ENCODE measurements at places on chromosomes 7 and 10.

DNA sequence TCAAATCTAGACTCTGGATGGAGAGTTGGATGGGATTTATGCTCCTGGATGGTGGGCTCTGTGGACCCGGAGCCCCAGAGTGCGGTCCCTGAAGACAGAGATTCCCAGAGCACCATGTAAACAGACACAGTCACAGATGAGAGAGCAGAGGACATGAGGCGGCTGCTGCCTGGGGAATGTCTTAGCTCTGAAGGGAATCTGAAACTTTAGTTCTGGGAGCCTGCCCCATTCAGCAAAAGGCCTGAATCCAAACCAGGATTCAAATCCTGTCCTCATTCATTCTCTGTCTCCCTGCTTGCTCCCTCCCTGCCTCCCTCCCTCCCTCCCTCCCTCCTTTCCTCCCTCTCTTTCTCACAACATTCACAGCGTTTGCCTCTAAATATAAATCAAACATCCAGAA lies 49.5 kb upstream of the CALD1 start:
- no peak for DNase-seq
- no peak overlapping the region for H3K4me3 ChIP-seq
- peaks cover 2% of the 10 kb centered on the region for H3K36me3 ChIP-seq
- H3K4me1 ChIP-seq: peaks cover 14% of the 10 kb centered on the region
- peak overlapping the region; percentile 20 for H3K27ac ChIP-seq

- peaks cover 8% of the 10 kb centered on the region for H3K27me3 ChIP-seq
- no peak overlapping the region for H3K27ac ChIP-seq
- no peak for DNase-seq
- H3K4me1 ChIP-seq: no peaks in the 10 kb centered on the region
- H3K4me3 ChIP-seq: no peak overlapping the region
- no peaks in the 10 kb centered on the region for H3K36me3 ChIP-seq
Measured at GRCh38 chr7:121020249-121020988, 31.9 kb downstream of the CPED1 start.

DNA sequence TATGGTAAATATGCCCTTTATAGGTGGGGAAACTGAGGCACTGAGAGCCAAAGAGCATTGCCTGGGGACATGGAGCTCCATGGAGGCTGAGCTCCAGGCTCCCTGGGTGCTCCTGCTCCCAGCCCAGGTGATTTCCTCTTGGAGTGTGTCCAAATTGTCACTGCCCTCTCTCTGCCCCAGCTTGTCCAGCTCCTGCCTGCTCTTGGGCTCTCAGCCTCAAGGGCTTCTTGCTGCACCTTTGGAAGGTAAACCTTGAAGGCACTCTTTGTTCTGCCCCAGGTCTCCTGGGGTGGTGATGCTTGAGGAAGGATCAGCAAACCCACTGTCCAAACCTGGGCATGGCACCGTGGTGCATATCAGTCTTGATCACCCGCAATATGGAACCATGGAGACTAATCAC lies 166.1 kb downstream of the RPS24 start:
- H3K4me3 ChIP-seq: no peak overlapping the region
- H3K4me1 ChIP-seq: no peaks in the 10 kb centered on the region
- H3K27me3 ChIP-seq: no peaks in the 10 kb centered on the region

- DNase-seq: no peak
- H3K4me1 ChIP-seq: no peaks in the 10 kb centered on the region
- H3K36me3 ChIP-seq: no peaks in the 10 kb centered on the region
- no peak overlapping the region for H3K27ac ChIP-seq
Measured at GRCh38 chr7:18317941-18318340, 177.6 kb upstream of the HDAC9 start.

DNA sequence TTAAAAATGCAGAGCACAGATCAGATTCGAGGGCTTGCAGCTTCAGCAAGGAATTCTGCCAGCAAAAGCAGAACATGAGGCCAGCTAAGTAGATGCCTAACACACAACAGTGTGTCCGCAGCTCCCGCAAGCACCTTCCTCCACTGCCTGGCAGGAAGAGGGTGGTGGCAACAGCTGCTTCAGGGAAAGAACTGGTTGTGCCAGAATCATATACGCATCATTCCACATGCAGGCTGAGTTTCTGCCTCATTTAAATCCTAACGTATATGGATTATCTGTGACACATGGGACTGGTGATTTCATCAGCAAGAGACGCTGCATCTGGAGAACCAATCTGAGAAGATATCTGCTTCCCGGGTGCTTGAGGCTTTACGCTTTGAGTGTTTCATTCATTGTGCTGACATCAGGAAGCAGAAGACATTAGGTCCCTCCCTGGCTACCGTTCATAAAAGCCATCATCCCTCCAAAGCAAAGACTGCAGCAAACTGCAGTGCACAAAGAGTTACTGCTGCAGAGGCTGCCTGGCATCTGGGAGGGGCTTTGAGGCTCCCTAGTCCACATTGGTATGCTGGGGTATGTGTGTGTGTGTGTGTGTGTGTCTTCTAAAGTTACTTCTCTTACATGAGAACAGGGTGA lies 78.8 kb downstream of the FAM13C start:
- no peaks in the 10 kb centered on the region for H3K4me1 ChIP-seq
- H3K27me3 ChIP-seq: no peaks in the 10 kb centered on the region

DNA sequence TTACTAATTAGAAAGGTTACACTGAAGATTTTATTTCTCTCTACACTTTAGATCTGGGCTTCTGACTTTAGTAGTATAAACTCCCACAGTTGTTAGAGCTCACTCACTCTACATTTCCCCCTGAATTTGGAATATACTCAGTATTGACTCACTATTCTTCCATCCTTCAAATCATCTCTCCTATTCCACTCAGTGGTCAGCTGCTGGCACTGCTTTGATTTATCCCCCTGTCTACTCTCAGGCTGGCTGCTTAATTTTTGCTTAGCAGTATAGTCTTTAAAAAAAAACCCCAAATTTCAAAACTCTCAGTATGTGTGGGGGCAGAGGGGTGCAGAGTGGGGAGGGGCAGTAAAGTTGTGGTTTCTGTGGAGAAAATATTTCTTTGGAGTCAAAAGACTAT lies 68.9 kb downstream of the CDK6 start:
- DNase-seq: no peak
- peak overlapping the region; percentile 94 for H3K27ac ChIP-seq
- H3K4me1 ChIP-seq: peaks cover 55% of the 10 kb centered on the region
- peak overlapping the region; percentile 63 for H3K4me3 ChIP-seq
- peaks cover 49% of the 10 kb centered on the region for H3K36me3 ChIP-seq

DNA sequence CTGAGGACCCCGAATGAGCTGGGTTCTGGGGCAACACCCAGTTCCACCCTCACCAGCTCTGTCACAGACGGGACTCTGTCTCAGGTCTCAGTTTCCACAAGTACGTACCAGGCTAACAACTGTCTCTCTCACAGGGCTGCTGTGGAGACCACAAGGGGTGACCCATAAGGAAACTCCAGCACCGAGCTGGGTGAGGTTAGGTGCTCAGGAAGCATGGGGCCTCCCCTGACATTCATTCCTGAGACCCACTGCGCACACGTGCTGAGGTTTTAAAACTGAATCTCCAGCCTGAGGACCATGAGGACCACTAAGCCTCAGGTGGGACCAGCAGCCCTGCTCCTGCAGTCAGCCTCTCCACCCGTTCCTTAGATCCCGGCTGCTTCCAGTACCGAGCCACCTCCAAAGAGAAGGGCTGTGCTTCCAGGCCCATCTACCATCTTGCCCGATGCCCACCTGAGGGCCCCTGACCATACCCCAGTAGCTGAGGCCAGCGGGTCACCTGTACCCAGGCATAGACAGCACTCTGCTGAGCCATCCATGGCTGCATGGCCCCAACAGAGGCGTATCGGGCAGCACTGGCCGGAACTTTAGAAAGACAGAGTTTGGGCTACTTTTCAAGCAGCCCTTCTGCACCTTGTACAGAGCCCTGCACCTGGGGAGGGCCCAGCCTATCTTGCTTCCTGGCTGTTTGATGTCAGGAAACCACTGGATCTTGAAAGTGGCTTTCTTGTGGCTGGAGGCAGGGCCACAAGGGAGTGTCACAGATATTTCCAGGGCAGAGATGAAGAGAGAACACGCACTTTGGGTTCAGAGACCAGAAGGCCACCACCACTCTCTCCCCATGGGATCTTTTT lies 18.7 kb downstream of the HSPA12A start:
- H3K4me3 ChIP-seq: peak overlapping the region; percentile 54
- DNase-seq: peak; percentile 90
- no peak overlapping the region for H3K27ac ChIP-seq
- peaks cover 18% of the 10 kb centered on the region for H3K4me1 ChIP-seq

- no peak overlapping the region for H3K27ac ChIP-seq
- H3K36me3 ChIP-seq: no peaks in the 10 kb centered on the region
- peaks cover 12% of the 10 kb centered on the region for H3K27me3 ChIP-seq
- DNase-seq: no peak
Measured at GRCh38 chr10:3357737-3358136, 185.2 kb upstream of the PITRM1 start.

GRCh38 chr7:10655031-10655430 lies 318.6 kb upstream of the PHF14 start:
- no peak overlapping the region for H3K4me3 ChIP-seq
- peaks cover 4% of the 10 kb centered on the region for H3K27me3 ChIP-seq
- no peaks in the 10 kb centered on the region for H3K4me1 ChIP-seq

- no peak overlapping the region for H3K27ac ChIP-seq
- H3K4me1 ChIP-seq: peaks cover 7% of the 10 kb centered on the region
- no peak overlapping the region for H3K4me3 ChIP-seq
- no peaks in the 10 kb centered on the region for H3K27me3 ChIP-seq
Measured at GRCh38 chr10:31152421-31153135, 120.9 kb upstream of the ZNF438 start.

DNA sequence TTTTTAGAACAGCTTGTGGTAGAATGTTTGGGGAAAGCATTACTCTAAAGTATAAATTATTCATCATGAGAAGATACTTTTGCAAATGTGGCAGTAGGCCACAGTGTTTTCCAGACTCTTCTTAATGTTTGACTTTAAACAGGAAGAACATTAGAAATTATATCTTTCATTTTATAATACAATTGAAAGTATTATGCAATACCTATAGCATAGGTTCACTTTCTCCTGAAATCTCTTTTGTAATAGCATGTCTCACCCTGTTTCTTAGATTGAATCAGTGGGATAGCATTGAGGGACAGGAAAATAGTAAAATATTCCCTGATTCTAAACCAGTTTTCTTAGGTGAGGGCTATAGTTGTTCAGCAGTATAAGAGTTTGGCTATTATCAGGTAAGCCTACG lies 23.1 kb downstream of the ANKIB1 start:
- no peaks in the 10 kb centered on the region for H3K27me3 ChIP-seq
- no peak overlapping the region for H3K4me3 ChIP-seq
- peaks cover 5% of the 10 kb centered on the region for H3K4me1 ChIP-seq
- no peak for DNase-seq
- H3K27ac ChIP-seq: no peak overlapping the region

DNA sequence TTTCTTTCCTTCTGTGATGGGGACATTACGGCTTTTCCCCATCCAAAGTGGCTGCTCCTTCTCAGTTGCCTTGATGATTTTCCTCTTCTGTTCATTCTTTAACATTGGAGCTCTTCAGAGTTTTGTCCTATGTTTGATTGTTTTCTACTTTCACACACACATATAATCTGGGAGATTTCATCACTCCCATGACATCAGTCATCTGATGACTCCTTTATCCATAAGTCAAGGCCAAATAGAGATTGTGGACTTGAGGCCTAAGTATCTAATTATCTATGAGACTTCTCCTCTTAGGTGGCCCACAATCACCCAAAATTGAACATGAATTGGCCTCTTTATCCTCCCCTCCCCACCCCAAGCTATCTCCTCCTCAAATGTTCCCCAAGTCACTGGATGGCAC lies 5.3 kb upstream of the COL1A2 start:
- H3K4me1 ChIP-seq: peaks cover 21% of the 10 kb centered on the region
- no peak overlapping the region for H3K27ac ChIP-seq
- H3K27me3 ChIP-seq: no peaks in the 10 kb centered on the region

- H3K27ac ChIP-seq: no peak overlapping the region
- H3K36me3 ChIP-seq: no peaks in the 10 kb centered on the region
- no peaks in the 10 kb centered on the region for H3K27me3 ChIP-seq
- no peak for DNase-seq
- H3K4me3 ChIP-seq: no peak overlapping the region
Measured at GRCh38 chr7:41573862-41574261, 129.0 kb downstream of the INHBA start.

- no peak overlapping the region for H3K4me3 ChIP-seq
- H3K27me3 ChIP-seq: peaks cover 12% of the 10 kb centered on the region
- no peak overlapping the region for H3K27ac ChIP-seq
- peaks cover 15% of the 10 kb centered on the region for H3K4me1 ChIP-seq
- no peaks in the 10 kb centered on the region for H3K36me3 ChIP-seq
- no peak for DNase-seq
Measured at GRCh38 chr10:89388806-89389205, 3.6 kb upstream of the IFIT1 start.

- no peaks in the 10 kb centered on the region for H3K36me3 ChIP-seq
- no peak overlapping the region for H3K4me3 ChIP-seq
- no peak overlapping the region for H3K27ac ChIP-seq
- H3K4me1 ChIP-seq: no peaks in the 10 kb centered on the region
- DNase-seq: no peak
Measured at GRCh38 chr7:34143402-34143801, 238.1 kb downstream of the BMPER start.

- no peak overlapping the region for H3K27ac ChIP-seq
- DNase-seq: no peak
Measured at GRCh38 chr7:150989456-150989855, 1.4 kb upstream of the NOS3 start.
